Memory B cell (primary cell): ENCODE measurements at places on chromosomes 3 and 15.

DNA sequence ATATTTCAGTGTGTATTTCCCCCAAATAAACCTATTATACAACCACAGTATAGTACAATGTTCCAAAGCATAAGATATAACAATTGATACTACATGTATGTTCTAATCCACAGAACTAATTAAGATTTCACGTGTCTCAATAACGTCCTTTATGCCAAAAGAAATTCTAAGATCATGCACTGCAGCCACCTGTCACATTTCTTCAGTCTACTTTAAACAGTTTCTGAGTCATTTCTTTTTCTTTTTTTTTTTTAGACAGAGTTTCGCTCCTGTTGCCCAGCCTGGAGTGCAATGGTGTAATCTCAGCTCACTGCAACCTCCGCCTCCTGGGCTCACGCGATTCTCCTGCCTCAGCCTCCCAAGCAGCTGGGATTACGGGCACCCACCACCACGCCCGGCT lies 190.2 kb downstream of the STAG1 start:
- no peak for DNase-seq

GRCh38 chr3:52428151-52429005 lies 16.5 kb downstream of the SEMA3G start:
- DNase-seq: peak; percentile 29

GRCh38 chr15:35993196-35993595 lies 447.2 kb upstream of the DPH6 start:
- DNase-seq: no peak

- no peak for DNase-seq
Measured at GRCh38 chr3:182238126-182238525, 526.4 kb downstream of the SOX2 start.

- no peak for DNase-seq
Measured at GRCh38 chr3:123481071-123481470, 32.2 kb upstream of the ADCY5 start.

DNA sequence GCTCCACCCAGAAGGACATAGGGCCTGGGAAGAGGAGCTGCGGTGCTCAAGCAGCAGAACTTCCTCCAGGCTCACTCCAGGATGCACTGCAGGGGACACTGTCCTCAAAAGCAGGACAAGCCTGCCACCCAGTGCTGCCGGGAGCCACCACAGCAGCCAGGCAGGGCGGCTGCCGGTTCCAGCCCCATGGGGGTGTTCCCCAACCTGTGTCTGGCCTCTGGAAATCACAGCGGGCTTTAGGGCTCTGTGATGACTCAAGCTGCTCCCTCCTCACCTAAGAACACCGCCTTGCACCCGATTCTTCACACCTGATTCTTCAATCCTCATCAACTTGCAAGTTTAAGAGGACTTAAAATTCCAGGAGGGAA lies 71.9 kb upstream of the SLC6A11 start:
- no peak for DNase-seq
